Type B pancreatic cell (in vitro differentiated cells): ENCODE measurements at places on chromosomes 13 and 19.

DNA sequence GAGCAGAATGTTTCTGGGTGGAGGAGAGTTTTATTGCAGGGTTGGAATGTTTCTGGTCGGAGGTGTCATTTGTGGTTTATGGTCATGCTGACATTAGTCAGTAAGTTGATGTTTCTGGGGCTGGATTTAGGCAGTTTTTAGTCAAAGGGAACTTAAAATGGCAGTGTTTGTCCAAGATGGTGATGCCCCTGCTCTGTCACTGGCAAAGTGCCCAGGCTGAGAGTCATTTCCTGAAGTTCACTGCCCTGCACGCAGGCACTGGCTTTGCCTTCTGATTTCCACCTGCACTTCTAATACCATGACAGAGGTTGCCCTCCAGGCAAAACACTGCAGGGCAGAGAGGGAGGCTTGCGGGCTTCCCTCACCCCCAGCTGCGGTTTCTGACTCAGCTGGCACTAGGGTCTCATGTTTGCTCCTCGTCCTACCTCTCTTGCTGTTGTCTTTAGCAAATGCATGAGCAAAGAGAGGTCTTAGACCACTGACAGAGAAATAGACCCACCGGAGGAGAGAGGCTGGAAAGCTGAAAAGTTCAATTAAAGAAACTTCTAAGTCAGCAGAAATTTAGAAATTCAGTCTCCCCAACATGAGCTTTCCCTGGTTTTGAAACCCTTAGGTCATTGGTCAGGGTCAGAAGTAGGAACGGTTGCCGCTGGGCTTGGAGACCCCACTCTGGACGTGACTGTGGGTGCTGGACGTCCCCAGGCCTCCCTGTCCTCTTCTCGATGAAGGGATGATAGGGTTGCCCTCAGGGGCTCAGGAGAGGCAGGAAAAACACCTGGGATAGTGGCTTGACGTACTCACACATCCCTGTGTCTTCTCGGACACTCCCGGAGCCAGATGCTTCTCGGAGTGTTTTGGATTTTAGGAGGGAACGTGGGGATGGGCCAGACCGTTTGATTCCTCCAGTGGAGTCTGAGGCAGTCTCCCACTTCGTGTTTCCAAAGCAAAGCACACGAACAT lies 26.3 kb downstream of the TMEM255B start:
- DNase-seq = no peak

DNA sequence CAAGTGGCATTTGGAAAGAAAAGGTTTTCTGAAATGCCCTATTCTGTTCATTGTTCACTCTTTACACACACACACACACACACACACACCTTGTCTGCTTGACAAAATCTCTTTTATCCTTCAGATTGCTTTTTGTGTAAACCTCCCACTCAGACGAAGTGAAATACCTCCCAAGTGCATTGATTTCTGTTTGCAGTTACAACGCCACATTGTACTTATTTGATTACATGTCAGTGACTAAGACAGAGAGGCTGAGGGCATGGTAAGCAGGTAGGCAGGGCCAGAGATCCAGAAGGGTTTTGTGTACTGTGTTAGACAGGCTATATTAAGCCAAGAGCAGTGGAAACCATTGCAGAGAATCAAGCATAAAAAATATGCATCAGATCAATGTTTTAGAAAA lies 561.8 kb downstream of the GPC6 start:
- no peak for DNase-seq

- DNase-seq = no peak
Observed at GRCh38 chr13:103884101-103884723, 818.0 kb upstream of the SLC10A2 start.

DNA sequence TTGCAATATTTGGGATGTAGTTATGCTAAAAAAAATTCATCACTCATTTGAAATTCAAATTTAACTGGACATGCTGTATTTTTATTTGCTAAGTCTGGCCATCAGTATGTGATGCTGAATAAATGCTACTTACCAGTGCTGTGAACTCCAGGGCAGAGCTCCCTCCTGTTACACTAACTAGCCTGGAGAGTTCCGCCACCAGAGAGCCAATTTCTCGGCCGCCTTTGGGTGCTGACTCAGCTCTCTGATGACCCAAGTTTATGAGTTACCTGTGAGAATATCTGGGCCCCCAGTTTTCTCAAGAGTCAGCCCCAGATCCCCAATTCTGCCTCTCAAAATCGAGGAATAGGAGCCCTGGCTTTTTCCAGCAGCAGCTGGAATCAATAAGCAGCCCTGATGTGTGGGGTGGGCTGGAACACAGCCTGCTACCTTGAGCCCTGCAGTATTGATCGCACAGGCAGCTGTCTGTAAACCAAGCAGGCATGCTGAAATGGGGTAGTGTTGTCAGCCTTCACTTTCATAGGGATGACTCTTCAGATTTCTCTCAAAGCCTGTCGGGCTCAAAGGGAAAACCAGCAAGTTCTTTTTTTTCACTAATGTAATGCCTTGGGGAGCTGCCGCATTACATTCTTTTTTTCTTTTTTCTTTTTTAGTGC lies 113.7 kb downstream of the DNAJC15 start:
- no peak for DNase-seq

- no peak for DNase-seq
Observed at GRCh38 chr13:74026753-74027152, 107.5 kb downstream of the KLF12 start.

DNA sequence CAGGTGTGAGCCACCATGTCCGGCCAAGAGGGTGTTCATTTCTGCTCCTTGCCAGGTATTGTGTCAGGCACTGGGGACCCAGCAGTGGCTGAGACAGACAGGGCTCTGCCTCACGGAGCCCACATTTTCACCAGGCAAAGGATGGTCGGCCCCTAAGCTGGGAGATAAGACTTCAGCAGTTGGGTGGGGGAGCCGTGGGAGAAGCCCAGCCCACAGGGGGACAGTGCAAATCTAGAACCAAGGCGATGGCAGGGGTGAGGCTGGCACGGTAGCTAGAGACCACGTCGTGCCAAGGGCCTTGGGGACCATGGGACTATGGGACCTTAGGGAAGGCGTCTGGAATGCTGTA lies 8.3 kb downstream of the LSR start:
- peak; percentile 49 for DNase-seq

GRCh38 chr19:49911381-49912145 lies 14.9 kb upstream of the IL4I1 start:
- no peak for DNase-seq

GRCh38 chr13:99859178-99860177 lies 112.1 kb downstream of the ZIC5 start:
- no peak for DNase-seq

DNA sequence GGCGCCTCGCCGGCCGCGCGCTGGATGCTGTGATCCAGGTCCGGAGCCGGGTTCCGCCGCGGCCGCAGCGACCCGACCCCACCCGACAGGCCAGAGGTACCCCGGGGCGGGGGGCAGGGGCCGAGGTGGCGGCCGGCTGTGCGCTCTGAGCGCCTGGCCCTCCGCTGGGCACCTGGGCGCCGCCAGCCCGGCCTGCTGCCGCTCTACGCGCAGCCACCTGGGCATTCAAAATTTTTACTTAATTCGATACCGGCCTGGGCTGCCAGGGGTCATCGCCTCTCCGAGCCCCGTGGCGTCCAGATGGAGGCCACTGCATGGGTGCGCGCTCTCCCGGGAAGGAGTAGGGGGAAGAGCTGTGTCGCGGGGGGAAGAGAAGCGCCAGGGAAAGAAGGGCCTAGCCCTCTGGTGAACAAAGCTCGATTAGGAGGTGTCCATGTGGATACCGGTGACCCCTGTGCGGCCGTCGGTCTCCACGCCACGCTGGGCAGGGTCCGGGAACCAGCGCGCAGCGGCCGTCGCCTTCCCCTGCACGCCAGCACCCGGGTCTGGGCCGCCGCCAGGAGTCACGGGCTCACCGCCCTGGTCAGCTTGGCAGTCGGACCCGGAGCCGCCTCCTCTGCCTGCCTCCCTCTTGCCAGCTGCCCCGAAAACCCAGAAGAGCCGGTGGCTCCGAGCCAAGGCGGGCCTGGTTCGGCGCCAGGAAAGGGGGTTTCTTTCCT lies 666 bp downstream of the BIVM start:
- DNase-seq = peak; percentile 78

- DNase-seq = no peak
Observed at GRCh38 chr13:110396913-110397381, 89.9 kb downstream of the COL4A2 start.

DNA sequence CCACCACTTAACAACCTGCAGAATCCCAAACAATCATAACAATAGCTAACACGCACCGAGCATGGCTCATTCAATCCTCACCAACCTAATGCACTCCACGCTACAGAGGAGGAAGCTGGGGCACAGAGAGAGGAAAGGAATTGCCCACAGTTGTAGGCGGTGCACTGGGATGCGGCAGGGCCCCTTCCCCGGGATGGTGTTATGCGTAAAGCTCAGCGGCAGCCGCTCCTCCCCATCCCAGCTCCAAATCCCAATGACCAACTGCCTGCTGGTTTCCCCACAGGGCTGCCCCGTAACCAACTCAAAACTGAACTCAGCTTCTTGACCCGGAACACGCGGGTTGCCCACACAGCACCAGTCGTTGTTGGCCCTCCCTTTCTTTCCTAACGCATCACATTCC lies 42.2 kb downstream of the SERP2 start:
- no peak for DNase-seq

GRCh38 chr19:36627057-36627456 lies 21.9 kb downstream of the ZNF382 start:
- no peak for DNase-seq

DNA sequence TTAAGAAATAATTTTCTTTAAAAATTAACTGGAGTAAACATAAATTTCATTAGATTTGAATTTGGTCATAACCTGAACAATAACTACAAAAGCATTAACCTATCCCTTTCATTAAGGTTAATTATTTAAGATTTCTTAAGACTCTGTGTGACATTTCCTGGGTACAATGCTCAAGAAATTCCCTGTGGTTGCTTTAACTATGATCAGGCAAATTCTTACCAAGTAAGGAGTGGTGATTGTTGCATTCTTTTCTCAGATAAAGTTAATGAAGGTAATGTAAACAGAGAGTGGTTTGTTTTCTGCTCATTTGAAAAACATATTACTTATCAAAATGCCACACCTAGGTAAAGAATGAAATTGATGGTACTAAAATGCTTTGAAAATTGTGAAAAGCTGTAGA lies 114.8 kb upstream of the MIR17HG start:
- DNase-seq = no peak

DNA sequence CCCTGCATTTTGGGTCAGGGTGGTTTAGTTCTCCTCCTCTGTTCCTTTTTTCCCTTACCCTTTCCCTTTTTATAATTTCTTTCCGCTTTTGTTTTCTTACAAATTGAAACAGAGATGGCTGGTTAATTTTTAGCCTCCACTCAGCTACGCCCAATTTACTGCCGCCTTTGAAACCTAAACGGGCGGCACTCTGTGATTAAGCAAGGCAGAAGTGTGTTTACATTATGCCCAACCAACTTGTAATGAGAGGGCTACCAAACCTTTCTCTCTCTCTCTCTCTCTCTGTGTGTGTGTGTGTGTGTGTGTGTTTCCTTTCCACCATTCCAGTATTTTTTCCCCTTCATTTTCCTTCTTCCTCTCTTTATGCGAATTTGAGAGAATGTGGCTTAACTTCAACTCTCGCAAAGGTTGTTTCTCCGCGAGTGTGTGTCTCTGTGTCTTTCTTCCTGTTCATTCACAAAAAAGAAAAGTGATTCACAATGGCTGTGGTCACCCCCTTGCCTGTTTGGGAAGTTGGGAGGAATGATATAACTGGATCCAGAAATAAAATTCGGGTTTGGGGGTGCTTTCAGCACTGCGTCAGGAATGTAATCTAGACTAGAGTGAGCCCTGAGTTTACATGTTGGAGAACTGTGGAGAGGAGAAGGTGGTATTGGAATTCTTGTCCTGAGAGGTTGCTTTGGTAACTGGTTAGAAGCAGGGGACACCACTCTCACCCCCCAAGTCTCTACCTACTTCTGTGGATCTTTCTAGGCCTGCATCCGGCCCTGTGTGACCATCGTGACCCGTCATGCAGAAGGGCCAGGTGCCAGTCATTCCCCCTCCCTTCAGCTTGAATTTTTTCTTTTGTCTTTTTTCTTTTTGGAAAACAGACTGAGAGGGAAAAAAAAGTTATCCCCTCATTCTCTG lies 31.4 kb downstream of the NFIX start:
- no peak for DNase-seq

- DNase-seq = peak; percentile 70
Observed at GRCh38 chr19:850221-850978, 1.7 kb upstream of the ELANE start.

- DNase-seq = no peak
Observed at GRCh38 chr13:27455331-27455855, 5.0 kb upstream of the MTIF3 start.

DNA sequence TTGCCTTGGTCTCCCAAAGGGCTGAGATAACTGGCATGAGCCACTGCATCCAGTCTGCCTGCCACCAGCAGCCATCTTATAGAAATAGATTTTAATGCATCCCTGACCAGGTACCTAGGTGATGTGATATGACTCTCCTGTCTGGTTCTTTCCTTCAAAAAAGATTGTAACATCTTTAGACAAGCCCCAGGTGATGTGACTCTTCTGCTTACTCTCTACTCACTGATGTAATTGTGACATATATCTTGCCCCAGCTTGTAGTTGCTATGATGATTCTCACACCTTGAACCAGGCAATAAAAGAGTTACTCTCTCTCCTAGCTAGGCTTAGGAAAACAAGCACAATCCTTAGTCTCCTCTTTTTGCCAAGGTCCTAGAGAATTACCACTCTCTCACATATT lies 30.6 kb upstream of the ZNF681 start:
- DNase-seq = no peak

DNA sequence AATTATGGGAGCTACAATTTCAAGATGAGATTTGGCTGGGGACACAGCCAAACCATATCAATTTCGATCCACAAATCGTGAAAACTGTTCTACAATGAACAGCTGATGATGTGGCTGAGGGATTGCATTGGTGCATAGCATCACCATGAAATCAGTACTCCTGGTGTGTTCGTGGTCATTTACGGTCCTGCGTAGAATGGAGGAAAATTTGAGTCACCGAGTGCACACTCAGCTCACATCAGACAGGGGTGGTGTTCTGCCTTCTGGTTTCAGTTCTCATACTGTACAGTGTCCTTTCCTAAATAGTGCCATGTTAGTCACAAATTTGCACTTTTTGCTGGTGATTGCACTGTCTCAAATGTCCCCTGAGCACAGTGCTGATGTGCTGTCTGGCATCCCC lies 39.2 kb downstream of the MYH14 start:
- DNase-seq = no peak

- no peak for DNase-seq
Observed at GRCh38 chr13:112721198-112722104, 31.6 kb downstream of the ATP11A start.
